ENCODE measurements at places on chromosomes 5 and 9. TPM values are rescaled to one million over a fixed set of nuclear protein-coding genes. Genes with fewer than 3 reads are reported as not detected.

Gene OR1J1
- not detected for total RNA-seq

DNA sequence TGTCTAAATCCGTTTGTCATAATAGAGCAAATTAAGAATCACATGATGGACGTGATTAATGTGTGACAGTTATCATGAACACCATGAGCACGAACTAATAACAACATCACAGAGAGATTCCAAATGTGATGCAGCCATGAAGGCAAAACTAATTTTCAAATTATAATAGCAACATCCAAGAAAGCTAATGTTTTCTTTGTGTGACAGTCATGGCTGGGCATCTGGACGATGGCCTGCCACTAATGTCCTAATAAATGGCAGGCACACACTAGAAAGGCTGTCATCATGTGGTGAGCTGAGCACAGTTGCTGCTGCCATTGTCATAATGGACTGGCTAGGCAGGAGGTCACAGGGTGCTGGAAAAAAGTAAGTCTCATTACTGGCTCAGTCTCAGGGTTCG lies 280.0 kb upstream of the EFNA5 start:
- no peak for DNase-seq
- no peak overlapping the region for H3K27ac ChIP-seq
- no peaks in the 10 kb centered on the region for H3K4me1 ChIP-seq
- no peaks in the 10 kb centered on the region for H3K27me3 ChIP-seq
- H3K36me3 ChIP-seq = no peaks in the 10 kb centered on the region

GRCh38 chr9:76594764-76595424 lies 135.9 kb downstream of the GCNT1 start:
- peak; percentile 55 for DNase-seq
- peak overlapping the region; percentile 51 for H3K4me3 ChIP-seq
- peaks cover 27% of the 10 kb centered on the region for H3K4me1 ChIP-seq
- no peaks in the 10 kb centered on the region for H3K27me3 ChIP-seq
- H3K36me3 ChIP-seq = no peaks in the 10 kb centered on the region

Gene DIRAS2
- 0.11 TPM for total RNA-seq

DNA sequence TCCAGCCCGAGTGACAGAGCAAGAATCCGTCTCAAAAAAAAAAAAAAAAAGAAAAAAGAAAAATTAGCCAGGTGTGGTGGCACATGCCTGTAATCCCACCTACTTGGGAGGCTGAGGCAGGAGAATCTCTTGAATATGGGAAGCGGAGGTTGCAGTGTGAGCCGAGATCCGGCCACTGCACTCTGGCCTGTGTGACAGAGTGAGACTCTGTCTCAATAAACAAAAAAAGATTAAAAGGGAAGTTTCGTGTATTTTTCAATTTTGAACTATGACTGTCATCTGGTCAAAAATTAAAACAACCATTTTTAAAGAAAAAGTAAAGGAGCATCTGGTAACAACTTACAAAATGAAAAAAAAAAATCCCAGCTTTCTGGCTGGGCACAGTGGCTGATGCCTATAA lies 36.3 kb upstream of the PLIN2 start:
- no peaks in the 10 kb centered on the region for H3K27me3 ChIP-seq
- H3K36me3 ChIP-seq = no peaks in the 10 kb centered on the region
- H3K27ac ChIP-seq = no peak overlapping the region
- no peaks in the 10 kb centered on the region for H3K4me1 ChIP-seq

GRCh38 chr5:151924564-151925301 lies at the start of gene GLRA1:
TSS of gene GLRA1 (minus strand) at chr5:151924851. CDS start at chr5:151924549, 302 bp downstream.
- no peak within 1 kb of the TSS for H3K27ac ChIP-seq
- H3K27me3 ChIP-seq = peaks cover 15% of the 10 kb centered on the region
- no peaks in the 10 kb centered on the region for H3K4me1 ChIP-seq
- no peak within 1 kb of the TSS for H3K4me3 ChIP-seq
- DNase-seq = peak; percentile 41
- H3K36me3 ChIP-seq = no peaks in the 10 kb centered on the region

All from H1 (cell line).